Esophagus squamous epithelium (tissue), 5 donors: ENCODE measurements at places on chromosomes 6 and 20.

DNA sequence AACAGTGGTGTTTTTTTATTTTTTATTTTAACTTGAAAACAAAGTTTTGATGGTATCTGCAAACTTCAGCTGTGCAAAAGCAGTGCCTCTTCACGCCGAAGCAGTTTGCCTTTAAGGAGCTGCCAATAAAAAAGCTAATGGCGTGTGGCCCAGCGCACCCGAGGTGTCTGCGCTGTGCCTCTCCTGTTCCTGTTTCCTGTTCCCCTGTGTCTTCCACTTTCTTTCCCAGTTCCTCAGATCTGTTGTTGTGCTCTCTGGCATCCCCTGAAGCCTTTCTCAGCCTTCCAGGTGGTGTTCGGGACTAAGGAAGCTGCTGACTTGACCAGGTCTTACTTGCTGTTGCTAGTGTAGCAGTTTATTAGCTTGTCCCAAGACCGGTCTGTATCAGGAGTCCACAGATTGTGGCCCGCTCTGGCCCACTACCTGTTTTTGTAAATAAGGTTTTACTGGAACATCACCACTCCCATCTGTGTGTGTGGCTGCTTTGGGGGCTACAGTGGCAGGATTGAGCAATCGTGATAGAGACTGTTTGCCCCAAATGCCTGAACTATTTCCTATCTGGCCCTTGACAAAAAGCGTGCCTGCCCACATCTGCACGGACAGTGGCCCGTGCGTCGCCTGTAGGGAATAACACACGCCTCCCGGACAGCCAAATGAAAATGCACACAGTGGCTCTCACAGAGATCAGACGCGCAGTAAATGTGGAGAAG lies 178.3 kb downstream of the TMEM242 start:
- no peak for DNase-seq

DNA sequence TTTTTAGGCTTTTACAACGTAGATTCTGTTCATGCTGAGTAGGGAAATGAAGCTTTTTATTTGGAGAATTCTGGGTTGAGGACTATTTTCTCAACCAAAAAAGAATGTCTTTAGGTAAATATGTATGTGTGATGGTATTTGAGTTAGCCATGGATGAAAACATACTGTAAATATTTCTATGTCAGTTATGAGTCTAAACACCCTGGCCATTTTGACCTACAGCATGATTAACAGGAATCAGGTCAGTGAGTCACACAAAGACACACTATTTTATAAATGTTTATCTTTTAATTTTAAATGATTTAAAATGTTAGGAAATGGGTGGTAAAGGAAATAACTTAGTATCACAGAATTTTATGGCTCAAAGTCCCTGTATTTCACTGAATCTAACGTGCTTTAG lies 851.7 kb upstream of the MAP3K7 start:
- DNase-seq, result no peak

DNA sequence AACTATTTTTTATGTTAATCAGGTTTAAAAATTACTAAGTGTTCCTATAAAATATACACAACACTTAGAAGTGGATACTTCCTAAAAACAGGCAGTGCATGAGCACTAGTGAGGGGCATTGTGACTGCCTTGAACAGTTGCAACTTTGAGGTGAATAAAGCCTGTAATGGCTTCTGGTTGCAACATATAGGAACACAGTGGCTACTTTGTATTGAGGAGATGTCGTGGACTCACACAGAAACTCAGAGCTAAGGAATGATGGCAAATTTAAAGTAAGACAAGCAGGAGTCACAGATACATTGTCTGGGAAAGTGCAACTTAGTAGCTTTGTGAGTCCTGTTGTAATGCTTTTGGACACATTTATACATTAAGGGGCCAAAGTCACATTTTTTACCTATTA lies 861 bp upstream of the HLA-A start:
- DNase-seq, result no peak

- DNase-seq, result no peak
Observed at GRCh38 chr20:46568570-46569129, 18.2 kb upstream of the OCSTAMP start.

DNA sequence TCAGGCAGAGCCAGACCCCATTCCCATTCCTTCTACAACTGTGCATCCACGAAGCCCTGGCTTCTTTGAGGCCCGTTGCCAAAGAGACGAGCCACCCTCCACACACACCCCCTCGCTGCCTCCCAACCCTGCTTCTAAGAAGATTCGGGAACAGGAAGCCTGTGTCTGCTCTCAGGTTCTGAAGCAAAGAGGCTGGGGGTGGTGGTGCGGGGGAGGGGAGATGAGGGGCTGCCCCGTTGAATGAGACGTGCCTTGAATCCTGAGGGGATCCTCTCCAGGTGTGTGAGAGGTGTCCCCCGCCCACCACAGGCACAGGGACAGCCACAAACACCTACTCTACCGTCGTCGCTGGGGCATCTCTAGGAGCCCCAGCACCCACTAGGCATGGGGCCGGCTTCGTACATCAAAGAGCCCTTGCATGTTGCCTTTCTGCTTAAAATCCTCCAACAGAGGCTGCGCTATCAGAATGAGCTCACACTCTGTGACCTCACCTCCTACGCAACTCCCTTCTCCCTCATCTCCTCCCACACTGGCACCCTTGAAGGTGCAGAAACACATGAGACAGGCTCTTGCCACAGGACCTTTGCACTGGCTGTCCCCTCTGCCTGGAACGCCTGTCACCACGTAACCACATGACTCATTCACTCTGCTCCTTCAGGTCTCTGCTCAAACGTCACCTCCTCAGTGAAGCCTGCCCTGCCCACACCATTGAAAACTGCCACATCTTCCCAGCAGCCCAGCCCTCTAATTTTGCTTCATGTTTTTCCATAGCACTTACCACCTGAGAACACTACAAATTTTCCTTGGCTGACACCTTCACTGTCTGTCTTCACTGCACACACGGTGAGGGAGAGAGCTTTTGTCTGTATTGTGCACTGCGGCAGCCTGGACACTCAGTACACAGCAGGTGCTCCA lies 58.5 kb downstream of the PREX1 start:
- DNase-seq, result no peak

GRCh38 chr20:25042531-25043498 lies 15.1 kb downstream of the ACSS1 start:
- DNase-seq, result peak; percentile 62

DNA sequence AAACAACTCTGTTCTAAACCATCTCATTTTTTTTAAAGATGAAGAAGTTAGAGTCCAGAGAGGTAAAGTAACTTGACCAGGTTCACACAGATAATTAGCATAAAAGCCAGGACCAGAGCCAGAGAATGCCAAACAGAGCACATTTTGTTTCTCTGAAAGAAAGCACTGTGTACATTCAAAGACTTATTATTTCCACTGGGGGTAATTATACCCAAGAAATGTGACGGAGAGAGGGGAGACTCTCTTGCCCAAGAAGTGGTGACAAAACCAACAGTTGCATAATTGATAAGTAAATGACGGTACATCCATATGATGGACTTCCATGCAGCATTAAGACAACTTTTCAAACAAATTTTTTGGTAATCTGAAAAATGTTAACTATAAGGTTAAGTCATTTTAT lies 111.6 kb downstream of the RTN4IP1 start:
- DNase-seq, result no peak

DNA sequence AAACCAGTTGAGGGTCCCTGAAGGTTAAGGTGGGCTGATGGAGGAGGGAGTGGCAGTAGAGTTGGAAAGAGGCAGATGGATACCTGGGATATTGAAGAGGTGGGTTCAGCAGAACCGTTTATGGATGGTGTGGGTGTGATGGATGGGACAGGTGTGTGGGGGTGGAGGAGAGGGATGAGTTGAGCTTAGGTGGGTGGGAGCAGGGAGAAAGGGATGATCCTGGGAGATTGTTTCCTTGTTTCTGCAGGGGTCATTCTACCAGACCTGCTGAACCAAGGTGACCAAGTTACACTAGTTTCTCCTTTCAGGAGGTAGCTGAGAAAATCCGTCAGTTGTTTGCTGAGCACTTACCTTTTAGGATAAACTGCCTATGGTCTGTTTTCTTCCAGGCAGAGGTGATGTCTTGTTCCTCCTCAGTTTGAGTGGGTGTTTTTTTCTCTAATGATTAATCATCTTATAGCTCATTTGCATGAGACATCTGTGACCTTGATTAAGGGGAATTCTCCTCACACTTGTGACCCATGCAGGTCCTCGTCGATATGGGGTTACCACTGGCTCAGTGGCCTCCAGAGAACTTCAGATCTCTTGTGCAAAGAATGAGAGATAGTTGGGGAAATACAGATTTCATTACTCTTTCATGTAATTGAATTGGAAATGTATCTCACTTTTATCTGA lies 53.0 kb downstream of the FARS2 start:
- no peak for DNase-seq

DNA sequence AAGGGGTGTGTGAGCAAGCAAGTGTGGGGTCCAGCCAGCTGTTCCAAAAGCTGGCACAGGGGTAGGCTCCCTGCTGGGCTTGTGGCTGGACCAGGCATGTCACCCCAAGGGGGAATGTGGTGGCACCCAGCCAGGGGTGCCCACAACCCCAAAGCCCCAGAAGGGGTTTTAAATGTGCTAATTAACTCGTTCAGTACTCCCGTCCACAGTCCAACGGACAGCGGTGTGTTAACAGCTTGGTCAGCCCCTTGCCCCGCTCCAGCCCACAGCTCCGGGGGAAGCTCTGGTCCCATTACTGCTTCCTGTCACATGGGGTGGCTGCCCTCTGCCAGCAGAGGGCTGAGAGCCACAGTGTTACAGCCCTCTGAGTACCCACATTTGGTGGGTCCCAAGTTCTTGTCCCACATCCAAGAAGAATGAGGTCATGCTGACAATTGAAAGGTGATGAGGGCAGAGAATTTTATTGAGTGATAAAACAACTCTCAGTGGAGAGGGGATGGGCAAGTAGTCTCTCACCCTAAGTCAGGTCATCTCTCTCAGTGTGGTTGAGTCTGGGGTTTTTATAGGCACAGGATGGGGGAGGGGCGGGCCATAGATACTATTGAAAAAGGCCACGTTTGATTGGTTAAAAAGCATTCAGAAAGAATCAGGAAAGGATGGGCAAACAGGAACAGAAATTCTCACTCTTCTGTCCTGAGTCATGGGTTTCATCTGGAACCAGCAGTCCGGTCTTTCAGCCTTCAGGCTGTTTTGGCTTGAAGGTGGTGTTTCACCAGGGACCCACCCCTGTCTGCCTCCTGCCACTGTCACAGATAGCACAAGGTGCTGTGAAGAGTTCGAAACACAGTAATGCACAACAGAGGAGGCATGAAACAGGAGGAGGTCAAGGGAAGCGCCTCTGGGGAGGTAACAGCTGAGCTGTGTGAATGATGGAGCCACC lies 238.5 kb downstream of the NFATC2 start:
- DNase-seq, result no peak

GRCh38 chr6:37565267-37566110 lies 65.8 kb upstream of the CCDC167 start:
- DNase-seq, result no peak

GRCh38 chr20:61784801-61785566 lies 280.7 kb downstream of the TAF4 start:
- no peak for DNase-seq

DNA sequence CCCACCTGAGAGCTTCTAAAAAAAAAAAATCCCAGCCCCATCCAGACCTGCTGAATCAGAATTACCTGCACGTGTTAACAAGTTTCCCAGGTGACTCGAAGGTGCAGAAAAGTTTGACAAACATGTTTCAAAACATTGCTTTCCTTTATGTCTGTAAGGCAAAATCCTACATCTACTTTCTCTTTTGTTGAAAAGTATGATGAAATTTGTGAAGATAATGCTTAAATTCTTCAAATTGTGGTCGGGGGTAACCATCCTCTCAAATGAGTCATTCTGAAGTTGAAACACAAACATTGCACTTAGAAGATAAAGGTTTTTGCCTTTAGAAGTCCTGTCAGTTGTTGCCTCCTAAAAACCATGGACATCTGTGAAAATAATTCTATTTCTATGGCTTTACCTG lies 429.7 kb downstream of the EPHA7 start:
- no peak for DNase-seq

DNA sequence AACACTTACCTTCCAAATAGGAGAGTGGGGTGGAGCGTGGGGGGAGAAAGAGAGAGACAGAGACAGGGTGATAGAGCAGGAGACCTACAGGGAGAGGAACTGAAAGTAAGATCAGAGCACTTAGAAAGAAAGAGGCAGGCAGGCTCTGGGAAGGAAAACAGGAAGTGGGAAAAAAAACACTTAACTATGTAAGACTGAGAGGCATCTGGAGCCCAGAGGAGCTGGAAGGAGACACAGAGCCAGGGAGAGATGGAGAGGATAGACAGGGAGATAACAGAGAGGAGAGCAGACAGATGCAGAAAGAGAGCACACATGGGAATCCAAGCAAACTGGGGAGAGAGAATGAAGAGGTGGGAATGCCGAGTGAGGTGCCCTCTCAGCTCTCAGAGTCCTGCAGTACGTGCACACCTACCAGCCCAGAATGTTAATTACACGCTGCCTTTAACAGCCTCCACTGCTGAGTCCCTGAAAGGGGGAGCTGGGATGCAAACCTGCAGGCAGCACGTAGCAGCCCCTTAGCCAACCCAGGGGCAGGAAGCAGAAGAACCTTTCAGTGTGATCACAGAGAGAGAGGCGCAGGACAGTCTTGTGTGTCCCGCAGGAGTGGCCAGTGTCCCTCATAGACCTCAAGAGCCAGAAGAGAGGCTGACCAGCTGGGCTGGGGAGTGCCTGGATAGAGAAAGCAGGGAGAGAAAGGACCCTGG lies 132.7 kb upstream of the LRFN2 start:
- no peak for DNase-seq

DNA sequence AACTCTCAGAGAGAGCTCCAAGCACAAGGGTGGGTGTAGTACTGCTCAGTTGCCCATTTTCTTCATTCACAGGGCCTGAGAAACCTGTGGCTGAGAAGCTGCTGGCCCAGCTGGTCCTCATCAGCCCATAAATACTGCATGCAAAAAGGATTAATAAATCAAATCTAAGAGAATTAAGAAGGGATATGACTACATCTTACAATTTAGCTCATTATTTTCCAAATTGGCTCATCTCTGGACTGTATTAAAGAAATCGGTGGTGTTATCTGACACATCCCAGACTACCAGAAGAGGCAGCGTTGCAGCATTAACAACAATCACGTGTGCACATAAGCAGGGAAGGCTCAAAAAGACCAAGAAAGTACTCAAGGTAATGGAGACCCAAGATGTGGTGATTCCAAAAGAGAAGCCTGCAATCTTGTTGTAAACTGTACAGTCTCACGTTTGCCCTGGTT lies 90.7 kb downstream of the CD24 start:
- DNase-seq, result no peak

DNA sequence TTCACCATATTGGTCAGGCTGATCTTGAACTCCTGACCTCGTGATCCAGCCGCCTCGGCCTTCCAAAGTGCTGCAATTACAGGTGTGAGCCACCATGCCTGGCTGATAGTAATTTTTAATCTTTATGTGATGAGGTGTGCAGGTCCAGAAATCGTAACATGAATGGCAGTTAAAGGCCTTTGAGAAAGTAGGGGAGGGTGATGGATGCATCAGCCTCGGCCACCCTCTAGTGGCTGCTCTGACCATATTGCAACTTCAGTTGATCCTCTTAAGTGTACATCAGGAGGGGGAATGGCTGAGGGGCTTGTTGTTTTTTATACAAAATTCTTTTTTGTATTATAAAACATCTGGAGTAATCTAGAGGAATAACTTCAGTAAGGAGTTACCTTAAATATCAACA lies 193.0 kb downstream of the ZFAND3 start:
- no peak for DNase-seq
